ENCODE measurements at places on chromosomes 7 and 10.

- no peak for DNase-seq
Measured at GRCh38 chr7:37353949-37354655, 94.6 kb downstream of the ELMO1 start.

DNA sequence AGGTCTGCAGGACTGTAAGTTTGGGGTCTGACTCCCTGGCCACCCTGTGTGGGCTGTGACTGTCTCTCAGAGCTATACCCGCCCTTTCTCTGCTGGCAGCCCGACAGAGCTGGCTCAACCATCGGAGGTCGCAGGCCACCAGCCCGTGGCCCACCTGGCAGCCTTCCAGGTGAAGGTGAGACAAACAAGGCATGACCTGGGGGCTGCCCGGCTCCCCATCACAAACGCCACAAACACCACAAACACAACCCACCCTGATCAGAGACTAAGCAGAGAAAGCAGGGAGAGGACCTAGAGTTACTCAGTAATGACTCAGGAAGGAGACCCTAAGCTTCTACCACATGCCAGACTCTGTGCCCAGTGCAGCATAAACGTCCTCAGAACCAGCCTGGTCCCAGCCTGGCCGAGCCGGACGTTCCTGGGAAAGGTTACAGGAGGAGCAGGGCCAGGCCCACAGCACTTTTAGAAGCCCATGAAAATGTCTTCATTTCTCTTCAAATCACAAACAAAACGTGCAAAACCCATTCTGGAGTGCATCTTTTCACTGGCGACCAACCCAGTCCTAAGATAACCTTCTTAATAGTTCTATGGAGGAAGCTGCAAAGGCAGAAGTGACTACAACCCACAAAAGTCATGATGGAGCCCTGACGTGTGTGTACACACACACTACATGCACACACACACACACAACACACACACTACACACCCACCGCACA, 66.8 kb downstream of the MKI67 start:
- no peak for DNase-seq

DNA sequence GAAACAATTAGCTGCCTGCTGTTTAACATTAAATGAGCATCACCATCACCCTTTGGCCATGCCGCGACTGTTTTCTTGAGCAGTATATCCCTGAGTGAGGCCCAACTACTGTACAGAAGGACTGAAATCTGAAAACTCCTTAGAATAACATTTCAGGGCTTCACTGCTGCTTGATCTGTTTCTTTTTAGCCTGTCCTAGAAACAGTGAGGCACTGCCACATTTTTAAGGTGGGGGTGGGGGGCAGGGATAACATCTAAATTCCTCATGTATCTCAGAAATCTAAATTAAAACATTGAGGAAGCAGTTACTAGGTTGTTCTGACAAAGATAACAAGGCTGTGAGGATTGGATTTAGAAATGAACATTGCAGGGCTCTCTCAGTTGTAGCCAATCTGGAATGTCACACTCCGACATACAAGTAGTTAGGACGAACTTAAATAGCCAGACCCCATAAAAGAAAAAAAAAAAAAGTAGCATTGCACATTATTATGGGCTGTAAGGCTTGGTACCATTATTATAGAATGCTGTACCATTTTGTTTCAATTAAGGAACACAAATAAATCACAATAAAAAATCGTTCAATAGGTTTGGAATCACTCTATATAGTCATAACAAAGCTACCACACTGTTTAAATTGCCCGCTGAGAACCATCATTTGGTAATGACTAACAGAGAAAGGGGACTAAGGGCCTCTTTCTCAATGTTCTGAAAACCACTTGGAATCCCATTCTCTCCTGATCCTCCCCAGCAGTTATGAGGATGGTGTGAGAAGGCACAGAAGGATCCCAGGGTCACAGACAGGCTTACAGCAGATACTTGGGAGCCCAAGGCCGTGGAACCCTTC, 256.1 kb downstream of the INHBA start:
- no peak for DNase-seq

- DNase-seq, result no peak
Measured at GRCh38 chr7:87912121-87912520, 21.9 kb upstream of the ADAM22 start.

GRCh38 chr10:29535778-29536453, 98.9 kb downstream of the SVIL start:
- no peak for DNase-seq

DNA sequence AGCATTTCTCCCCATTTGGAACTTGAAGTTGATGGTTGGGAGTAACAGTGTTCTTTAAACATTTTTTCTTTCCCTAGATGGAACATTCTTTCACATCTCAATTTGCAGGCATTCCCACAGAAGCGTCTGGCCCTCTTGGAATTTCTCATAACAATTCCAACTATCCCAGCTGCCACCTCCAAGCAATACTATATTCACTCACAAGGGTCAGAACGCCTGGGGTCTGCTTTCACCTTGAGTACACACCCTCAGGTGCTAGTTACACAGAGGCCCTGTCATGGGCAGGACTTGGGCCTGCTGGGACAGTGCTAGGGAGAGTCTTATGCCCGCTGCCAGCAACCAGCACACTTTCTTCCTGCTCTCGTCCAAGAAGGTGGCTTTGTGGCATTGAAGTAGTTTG, 136.5 kb downstream of the JCAD start:
- DNase-seq, result no peak

- DNase-seq, result no peak
Measured at GRCh38 chr7:32273297-32273696, 203.1 kb upstream of the PDE1C start.

GRCh38 chr10:19961076-19962053, 145.1 kb downstream of the PLXDC2 start:
- no peak for DNase-seq

DNA sequence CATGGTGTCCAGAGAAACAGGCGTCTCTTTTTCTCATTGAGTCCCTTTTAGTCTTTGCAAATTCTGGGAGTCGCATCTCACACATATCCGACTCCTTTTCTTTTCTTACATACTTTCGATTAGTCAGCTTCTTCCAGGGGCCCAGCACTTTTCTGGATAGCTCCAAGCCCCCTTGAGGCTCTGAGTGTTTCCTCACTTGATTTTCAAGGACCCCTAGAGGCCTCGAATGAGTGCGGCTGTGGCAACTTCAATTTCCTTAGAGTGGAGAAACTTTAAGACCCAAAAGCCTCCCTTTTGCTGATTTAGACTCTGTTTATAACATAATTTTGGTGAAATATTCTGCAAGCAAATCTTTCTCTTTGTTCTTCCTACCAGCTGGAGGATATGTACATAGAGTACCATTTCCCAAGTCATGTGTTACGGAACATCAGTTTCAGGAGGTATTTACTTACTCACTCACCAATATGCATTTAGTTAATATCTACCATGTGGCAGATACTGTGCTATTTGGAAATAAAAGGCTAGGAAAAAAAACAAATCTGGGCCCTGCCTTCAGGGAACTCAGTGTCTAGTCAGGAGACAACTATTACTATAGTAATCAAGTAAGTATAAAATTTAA, 555.2 kb downstream of the REEP3 start:
- no peak for DNase-seq

DNA sequence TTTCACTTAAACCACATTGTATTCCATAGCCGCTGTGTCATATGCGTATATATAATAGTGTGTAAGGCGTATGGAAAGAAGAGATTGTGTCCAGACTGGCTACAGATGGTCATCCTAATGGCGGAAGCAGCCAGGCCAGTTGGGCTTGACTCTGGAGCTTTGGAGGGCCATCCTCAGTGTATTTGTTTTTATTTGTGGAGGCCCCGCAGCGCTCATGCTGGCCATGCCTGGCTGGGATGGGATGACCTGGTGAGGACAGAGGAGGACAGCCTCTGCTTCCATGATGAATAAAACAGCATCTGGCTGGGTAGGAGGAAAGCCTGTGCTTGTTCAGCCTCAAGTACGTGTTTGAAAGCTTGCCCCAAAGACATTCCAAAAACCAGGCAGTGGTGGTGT, 220.3 kb downstream of the EBF3 start:
- no peak for DNase-seq

DNA sequence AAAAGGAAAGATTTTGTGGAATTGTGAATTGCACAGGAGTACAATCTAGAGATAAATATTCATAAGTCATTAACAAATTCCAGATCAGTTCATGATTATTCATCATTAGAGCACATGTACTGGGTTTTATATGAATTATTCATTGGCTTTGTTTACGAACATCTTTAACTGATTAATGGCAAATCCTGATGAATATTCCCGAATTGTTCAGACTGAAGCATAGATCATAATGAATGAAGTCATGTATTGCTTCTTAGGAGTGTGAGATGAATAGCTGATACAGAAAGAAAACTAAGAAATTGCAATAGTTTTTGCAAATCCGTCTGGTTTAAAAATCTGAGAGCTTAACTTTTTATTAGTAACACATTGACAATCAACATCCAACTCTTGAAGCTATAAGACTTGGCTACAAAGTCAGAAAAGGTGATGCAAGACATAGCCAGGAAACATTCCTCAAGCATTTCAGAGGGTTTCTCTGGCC, 183.6 kb upstream of the DGKB start:
- DNase-seq, result no peak

GRCh38 chr7:23242321-23242720, 4.3 kb upstream of the GPNMB start:
- DNase-seq, result no peak

DNA sequence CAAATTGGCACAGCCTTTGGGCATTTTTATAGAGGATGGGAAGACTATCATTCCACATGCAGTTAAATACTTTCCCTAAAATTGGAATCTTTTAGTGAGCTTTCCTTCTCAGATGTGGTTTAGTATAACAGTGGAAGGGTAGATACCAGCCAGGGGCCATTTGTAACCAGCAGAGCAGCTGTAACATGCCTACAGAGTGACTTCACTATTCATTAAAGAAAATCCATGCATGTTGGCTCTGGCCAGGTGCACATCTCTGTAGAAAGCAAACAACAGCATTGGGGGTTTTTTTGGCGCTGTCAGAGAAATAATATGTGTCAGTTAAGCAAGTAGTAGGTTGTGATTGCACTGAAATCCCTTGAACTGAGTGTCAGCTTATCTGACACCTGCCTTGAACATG, 115.6 kb downstream of the LHFPL3 start:
- no peak for DNase-seq

GRCh38 chr7:33399528-33400213, 270.3 kb downstream of the BBS9 start:
- DNase-seq, result no peak

- DNase-seq, result no peak
Measured at GRCh38 chr7:92242972-92243371, 2.7 kb downstream of the KRIT1 start.

DNA sequence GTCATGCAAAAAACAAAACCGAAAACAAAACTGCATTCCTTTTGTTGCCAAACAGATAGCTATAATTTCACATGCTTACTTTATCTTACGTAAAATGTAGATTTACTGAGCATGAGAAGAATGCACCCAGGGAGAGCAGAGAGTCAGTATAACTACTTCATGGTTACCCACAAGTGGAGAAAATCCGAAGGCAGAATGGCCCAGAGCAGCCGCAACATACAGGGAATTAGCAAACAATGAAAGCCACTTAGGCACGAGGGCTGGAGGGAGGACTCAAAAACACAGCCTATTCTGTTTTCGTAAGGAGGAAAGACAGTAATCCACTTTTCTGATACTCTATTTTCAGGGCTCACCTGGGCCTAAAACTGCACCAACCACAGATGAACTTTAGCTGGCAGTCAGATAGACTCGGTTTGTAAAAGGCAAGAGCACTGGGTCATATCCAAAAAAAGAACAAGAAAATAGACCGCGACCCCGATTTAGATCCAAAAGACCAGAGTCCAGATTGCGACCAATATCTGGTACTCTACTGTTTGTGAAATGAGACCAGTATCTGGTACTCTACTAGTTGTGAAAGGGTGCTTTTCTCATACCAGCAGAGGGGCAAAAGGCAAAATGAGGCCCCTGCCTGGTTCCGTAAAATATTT, 1.3 kb downstream of the ITPRIP start:
- DNase-seq, result no peak

DNA sequence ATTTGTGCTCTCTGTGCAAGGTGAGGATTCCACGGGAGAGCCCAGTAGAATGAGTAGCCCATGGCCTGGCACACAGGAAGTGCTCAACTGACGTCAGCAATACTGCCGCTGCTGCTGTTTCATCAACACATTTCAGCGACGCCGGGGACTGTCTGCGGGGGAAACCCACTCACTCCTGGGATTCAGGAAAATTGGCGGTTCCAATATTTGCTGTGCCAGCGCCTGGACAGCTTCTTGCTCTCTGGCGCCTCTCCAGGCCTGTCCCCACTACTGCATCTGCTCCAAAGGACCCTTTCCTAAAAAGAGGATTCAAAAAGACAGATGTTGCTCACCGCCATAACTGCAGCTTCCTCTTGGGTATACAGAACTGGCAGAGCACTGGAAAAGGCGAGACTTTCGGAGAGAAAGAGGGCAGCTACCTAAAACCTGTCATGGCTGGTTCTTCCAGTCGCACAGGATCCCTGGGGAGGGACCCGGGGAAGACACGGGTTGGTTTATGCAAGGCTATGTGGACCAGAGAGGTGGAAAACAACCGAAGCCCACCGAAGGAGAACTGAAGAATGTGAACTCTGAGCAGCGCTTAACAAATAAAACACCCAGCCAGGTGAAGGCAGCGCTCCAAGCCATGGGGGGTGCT, 39.7 kb upstream of the ENO4 start:
- DNase-seq, result peak; percentile 39

DNA sequence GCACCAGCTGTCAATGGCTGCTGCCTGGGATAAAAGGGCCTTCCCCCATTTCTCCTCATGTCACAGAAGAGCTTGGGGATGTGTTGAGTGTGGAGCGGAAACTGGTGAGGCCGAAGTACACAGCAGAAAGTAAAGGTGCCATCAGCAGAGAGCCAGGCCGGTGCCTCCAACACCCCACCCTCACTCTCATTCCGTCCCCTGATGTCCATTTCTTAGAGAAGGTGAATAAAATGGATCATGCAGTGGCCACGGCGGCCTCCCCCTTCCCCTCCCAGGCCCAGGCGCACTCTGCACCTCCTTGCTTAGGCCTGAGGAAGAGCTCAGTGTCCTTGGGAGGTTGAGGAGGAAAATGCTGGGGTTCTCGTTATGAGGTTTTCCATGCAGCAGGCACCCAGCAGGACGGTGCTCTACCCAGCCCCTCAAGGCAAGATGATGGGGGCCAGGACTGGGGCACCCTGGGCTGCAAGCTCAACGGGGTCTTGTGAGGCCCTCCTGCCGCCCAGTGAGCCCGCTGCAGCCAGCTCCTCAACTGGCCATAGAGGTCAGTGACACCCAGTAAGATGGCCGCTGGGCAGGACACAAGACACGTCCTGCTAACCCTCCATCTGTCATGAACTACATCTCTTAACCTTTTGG, 163.9 kb downstream of the ADARB2 start:
- DNase-seq, result no peak

GRCh38 chr7:132028144-132028920, 471.9 kb upstream of the PODXL start:
- DNase-seq, result no peak

DNA sequence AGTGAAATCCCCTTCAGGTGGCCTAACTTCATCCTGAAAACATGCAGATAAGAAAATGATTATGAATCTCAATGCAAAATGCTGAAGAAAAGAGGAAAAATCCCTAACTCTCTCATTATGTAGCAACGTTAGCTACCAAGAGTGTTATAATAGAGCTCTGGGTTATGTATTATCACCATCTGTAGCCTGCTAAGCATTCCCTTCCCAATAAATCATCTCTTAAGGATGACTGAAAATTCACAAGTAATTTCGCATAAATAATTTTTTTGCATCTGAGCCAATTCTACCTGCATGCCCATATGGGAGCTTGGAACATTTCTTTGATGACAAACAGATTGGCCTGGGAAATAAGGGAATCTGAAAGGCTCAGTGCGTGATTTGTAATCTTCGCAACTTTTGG, 216.1 kb downstream of the HTR7 start:
- DNase-seq, result no peak
